MM.1S (cell line): ENCODE measurements at places on chromosomes 7 and 10.

GRCh38 chr10:11395581-11396310, 215.7 kb downstream of the USP6NL start:
- DNase-seq = no peak

DNA sequence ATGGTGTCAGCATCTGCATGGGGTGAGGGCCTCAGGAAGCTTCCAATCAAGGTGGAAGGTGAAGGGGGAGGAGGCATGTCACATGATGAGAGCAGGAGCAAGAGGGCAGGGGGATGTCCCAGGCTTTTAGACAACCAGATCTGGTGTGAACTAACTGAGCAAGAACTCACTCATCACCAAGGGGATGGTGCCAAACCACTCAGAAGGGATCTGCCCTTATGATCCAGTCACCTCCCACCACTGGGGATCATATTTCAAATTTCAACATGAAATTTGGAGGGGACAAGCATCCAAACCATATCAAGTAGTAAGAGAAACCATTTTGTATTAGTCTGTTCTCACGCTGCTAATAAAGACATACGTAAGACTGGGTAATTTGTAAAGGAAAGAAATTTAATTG, 33.6 kb downstream of the THNSL1 start:
- DNase-seq = no peak

- no peak for DNase-seq
Measured at GRCh38 chr10:34380856-34381255, 434.2 kb downstream of the PARD3 start.

- no peak for DNase-seq
Measured at GRCh38 chr10:119365773-119366599, 158.6 kb downstream of the GRK5 start.

DNA sequence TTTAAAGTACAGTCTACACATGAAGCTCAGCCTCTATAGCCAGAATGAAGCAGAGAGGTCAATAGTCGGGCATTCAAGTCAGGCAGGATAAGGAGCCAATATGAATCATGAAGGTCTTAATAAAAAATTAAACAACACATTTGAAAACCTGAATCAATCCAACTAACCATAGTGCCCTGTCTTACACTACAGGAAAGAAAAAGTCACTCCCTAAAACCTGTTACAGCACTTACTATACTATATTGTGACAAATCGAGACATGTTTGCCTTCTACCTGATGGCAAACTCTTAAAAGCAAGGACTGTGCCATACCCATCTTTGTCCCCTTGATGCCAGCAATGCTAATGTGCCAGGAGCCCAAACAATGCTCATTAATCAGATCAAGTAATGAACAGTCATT, 117.6 kb downstream of the HTR7 start:
- DNase-seq = no peak

DNA sequence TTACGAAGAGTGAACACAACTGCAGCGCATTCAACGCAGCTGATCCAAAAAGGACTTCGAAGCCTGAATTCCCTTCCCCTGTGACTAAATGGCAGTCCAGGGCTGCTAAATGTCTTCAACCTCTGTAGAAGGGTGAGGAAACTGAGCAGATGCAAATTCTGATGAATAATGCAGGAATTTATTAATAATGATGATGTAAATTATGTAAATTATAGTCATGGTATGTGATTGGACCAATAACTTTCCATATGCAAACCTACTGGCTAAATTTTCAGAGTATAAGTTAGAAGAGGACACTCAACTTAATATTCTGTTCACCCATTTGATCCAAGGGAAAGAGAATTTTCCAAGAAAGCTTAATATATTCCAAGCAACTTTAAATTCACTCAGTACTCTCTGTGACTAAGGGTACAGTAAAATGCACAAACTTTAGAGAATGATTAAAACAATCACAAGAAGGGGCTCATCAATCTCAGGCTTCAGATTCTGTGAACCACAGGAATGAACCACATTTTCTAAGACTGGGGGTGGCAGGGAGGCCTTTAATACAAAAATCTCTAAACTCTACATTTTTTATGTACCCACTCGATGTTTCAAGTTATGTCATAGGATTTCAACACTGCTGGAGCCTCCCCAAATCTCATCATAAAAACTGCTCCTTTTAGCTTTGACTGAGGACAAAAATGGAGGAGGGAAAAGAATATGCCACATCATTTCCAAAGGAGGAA, 3.5 kb downstream of the FGFR2 start:
- no peak for DNase-seq

GRCh38 chr10:61179771-61180170, 235.8 kb upstream of the RHOBTB1 start:
- no peak for DNase-seq

DNA sequence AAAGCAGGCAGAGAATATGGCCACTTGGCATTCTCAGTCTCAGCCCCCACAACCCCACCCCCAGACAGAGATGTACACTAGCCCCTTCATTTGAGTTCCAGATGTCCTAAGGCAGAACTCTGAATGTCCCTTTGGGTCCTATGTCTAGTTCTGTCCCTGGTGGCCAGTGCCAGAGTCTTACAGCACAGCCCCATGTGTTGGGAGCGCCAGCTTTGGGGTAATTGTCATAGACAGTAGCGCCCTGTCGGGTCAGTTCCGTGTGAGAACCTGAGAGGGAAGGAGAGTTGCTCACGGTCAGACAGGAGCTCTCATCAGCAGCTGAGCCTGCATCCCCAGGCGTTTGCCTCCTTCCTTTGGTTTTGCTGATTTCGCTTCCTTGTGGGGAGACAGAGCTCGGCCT, 94.9 kb upstream of the INSYN2A start:
- no peak for DNase-seq

GRCh38 chr7:126658684-126659083, 594.1 kb downstream of the GRM8 start:
- no peak for DNase-seq

GRCh38 chr7:38198366-38198765, 20.3 kb downstream of the STARD3NL start:
- DNase-seq = no peak

GRCh38 chr7:33428415-33428814, 299.1 kb downstream of the BBS9 start:
- DNase-seq = no peak

- no peak for DNase-seq
Measured at GRCh38 chr10:1661859-1662437, 75.4 kb downstream of the ADARB2 start.
